ENCODE measurements at places on chromosomes 7 and 10. TPM values are rescaled to one million over a fixed set of nuclear protein-coding genes. Genes with fewer than 3 reads are reported as not detected.

DNA sequence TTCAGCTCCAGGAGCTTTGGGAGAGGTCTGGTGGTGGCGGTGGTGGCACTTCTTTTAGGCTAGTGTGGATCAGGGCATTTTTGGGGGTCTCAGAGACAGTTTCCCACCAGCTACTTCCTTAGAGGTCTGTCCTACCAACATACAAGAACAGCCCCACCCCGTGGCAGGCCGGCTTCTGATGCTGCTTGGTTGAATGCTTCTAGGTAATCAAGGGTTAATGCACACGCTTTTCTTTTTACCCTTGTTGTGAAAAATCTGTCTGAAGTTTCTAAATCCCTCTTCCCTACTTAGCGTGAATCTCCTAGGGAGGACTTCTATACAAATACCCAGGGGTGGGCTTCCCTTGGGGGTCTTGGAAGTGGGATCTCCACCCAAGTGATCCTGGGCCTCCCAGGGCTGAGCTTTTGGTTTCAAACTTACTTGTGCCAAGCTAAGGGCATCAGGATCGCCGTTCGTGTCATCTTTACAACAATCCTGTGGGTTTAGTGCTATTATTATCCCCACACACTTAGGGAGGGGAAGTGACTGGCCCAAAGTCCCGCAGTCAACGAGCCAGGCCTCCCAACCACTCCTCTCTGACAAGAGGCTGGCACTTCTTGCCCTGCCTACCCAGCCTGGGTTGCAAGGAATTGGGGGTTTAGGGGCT is 1.7 kb downstream of the SH2B2 start:
- DNase-seq: no peak

- DNase-seq: no peak
Measured at GRCh38 chr7:124790645-124791044, 25.1 kb upstream of the GPR37 start.

DNA sequence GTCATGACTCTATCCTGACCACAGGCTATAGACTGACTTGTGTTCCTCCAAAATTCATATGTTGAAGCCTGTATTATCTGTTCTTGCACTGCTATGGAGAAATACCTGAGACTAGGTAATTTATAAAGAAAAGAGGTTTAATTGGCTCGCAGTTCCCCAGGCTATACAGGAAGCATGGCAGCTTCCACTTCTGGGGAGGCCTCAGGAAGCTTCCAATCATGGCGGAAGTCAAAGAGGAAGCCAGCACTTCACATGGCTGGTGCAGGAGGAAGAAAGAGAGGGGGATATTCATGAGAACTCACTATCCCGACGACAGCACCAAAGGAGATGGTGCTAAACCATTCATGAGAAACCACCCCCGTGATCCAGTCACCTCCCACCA is 84.3 kb upstream of the KDM7A start:
- DNase-seq: no peak

- DNase-seq: no peak
Measured at GRCh38 chr10:112282086-112282485, 1.1 kb upstream of the TECTB start.

DNA sequence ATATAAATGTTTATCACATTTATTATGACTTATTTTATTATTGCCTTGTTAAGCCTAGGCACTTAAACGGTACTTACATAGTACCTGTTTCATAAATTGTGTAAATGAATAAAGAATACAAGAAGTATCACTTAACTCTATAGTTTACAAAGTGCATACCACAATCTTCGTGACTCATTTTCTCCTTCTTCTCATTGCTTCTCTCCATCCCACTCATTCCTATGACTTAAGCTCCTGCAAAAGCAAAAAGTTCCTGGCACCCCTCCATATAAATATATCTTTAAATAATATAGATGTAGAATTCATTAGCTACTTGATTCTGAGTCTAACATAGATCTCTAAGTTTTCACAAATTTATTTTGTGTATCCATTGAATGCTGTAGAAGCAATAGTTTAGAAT is 1382.0 kb upstream of the CELF2 start:
- DNase-seq: no peak

Gene OR13A1
- not detected for total RNA-seq

Gene TRRAP
- 15.5 TPM for total RNA-seq

- DNase-seq: no peak
Measured at GRCh38 chr10:104109908-104110662, 11.9 kb upstream of the SFR1 start.

- no peak for DNase-seq
Measured at GRCh38 chr10:6803427-6803783, 223.3 kb upstream of the PRKCQ start.

Gene OR2A1
- not detected for total RNA-seq

DNA sequence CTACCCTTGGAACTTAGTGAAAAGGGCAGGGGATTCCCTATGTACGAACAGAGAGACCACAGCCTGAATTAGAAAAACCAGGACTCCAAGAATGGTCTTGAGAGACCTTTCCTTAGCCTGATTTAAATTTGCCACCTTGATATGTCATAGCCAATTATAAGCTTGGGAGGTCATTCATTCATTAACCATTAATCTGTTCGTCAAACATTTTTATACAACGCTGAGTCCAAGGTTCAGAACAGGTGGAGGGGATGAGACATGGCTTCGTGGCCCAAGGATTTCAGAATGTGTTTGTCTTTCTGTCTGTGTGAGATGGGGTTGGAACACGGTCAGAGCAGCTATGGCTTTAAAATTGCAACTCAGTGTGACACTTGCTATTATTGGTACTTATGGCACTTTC is 158.0 kb downstream of the PAXIP1 start:
- no peak for DNase-seq

DNA sequence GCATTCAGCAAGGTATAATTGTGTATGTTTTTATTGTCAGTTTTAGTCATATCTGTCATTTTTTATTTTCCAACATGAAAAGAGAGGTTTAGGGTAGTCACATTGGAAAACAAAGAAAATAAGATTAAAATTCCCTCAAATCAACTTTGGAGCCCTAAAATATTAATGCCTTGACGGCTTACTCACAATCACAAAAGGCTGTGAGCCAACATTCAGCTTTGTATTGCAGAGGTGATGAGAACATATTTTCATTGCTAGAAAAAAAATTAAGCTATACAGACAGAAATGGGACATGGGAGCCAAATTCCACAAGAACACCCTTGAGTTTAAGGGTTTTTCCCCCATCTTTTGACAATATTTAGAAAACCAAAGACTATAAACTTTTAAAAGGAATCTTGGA is 30.2 kb downstream of the CALD1 start:
- no peak for DNase-seq

- no peak for DNase-seq
Measured at GRCh38 chr10:109030581-109031210, 892.6 kb downstream of the XPNPEP1 start.

Gene DDX50
- total RNA-seq: 20.4 TPM

- no peak for DNase-seq
Measured at GRCh38 chr10:5545426-5545777, 20.6 kb downstream of the CALML3 start.

Gene SORCS1
- total RNA-seq: 2.3 TPM

DNA sequence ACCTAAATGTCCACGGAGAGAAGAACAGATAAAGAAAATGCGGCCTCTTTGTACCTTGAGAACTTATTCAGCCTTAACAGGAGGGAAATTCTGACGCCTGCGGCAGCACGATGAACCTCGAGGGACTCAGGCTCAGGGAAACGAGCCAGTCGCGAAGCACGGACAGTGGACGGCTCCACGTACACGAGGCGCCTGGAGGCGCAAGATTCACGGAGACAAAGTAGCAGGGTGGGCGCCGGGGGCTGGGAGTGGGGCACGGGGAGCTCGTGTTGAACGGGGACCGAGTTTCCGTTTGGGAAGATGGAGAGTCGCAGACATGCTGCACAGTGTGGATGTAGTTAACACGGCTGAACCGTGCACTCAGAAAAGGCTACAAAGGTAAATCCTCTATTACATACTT is 13.2 kb upstream of the UTF1 start:
- no peak for DNase-seq

GRCh38 chr7:75966190-75966961 is 28.0 kb downstream of the TMEM120A start:
- peak; percentile 77 for DNase-seq

GRCh38 chr7:151322906-151323305 is 18.7 kb upstream of the NUB1 start:
- no peak for DNase-seq

Gene TSPAN12
- 69.0 TPM for total RNA-seq

Gene GDI2
- total RNA-seq: 107 TPM

GRCh38 chr10:126536148-126536547 is 134.3 kb downstream of the C10orf90 start:
- no peak for DNase-seq

DNA sequence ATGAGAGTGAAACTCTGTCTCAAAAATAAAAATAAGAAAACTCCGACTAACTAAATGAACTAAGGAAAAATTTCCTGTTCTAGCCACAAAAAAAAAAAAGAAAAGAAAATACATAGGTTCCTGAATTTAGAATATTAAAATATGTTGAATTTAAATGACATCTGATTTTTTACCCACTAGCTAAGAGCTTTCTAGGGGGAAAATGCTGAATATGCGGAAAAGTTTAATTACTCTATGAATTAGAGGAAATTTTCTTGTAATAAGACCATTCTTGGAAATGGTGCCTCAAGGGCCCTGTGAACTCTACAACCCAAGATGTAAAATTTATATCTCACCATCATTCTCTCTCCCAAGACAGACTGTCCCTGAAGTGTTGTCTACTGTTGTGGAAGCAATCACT is 165.0 kb upstream of the CALN1 start:
- no peak for DNase-seq

DNA sequence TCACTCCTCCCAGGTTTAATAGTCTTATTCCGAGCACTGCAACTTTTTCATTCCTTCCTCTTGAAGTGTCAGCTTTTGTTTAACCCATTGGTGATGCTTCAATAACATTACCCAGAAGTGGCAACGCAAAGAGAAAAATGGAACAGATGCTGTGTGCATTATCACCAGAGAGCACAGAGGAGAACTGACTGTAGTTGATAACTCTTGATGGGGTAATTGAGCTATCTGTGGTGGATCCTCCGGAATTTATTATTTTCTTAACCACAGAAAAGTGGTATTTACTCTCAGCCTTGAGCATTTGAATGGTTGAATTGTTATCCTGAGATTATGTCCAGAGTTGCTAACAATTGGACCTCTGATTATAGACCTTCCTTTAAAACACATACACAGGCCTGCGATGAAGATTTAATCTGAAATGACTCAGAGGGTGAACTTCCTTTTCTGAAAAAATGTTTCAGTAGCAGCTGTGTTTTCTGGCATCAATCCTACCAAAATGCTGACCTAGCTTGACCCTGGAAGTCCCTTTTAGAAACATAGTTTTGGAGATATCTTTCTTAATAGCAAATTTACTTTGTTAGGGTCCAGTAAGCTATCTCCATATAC is 1584.4 kb upstream of the LRRTM3 start:
- no peak for DNase-seq

- DNase-seq: no peak
Measured at GRCh38 chr7:135210888-135211178, 493 bp downstream of the WDR91 start.

Gene CPA2
- not detected for total RNA-seq

Gene IL15RA
- total RNA-seq: 7.0 TPM

GRCh38 chr10:10831085-10831484 is 186.6 kb upstream of the CELF2 start:
- peak; percentile 41 for DNase-seq

Gene MRC1
- 26.7 TPM for total RNA-seq

- DNase-seq: no peak
Measured at GRCh38 chr7:150379441-150380379, 580 bp downstream of the ZNF775 start.

- DNase-seq: no peak
Measured at GRCh38 chr10:110363572-110364411, 59.1 kb upstream of the SMNDC1 start.

GRCh38 chr10:3853016-3853415 is 68.0 kb upstream of the KLF6 start:
- DNase-seq: no peak

Gene GLI3
- 4.4 TPM for total RNA-seq

- no peak for DNase-seq
Measured at GRCh38 chr10:69629519-69629896, 539 bp upstream of the FAM241B start.

Gene CROT
- total RNA-seq: 8.8 TPM

DNA sequence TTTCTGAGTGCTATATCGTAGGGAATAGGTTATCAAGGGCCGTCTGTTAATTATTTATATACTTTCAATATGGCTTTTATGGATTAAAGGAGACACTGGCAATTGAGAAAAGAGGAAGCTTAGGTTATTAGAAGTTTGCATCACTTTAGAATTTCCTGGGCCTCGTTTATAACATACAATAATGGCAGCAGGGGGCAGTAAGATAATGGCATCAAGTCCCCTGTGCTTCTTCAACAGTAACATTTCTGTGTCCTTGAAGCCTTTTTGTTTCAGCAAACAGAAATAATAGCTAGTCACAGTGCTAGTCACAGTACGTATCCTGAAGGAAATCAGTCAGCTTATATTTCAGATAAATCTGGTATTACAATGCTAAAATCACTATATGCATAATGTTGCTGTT is 41.9 kb downstream of the SPAM1 start:
- no peak for DNase-seq

GRCh38 chr7:25663877-25664276 is 435.6 kb upstream of the NPVF start:
- no peak for DNase-seq

- no peak for DNase-seq
Measured at GRCh38 chr7:157487046-157487770, 150.4 kb downstream of the DNAJB6 start.

GRCh38 chr7:157612664-157613561 is 276.1 kb downstream of the DNAJB6 start:
- peak; percentile 70 for DNase-seq

DNA sequence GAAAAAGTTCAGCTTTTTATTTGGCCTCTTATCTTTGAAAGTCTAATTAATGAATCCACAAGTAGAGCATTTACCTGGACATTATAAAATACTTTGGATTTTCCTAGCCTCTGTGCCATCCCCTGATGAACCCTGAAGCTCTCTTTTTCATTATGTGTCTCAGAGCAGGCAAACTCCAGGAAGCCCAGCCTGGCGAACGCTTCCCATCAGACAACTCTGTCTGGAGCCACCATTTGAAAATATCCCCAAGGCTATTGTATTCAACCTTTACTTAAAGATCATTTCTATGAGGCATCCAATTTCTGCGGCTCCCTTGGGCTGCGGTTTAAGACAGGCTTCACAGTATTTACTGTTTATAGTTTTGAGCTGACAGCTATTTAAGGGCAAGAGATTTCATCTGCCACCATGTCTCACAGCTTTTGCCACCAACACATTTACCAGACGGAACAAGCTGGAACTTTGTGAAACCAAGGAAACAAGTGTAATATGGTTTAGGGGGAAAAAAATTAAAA is 257.2 kb upstream of the GLI3 start:
- no peak for DNase-seq

DNA sequence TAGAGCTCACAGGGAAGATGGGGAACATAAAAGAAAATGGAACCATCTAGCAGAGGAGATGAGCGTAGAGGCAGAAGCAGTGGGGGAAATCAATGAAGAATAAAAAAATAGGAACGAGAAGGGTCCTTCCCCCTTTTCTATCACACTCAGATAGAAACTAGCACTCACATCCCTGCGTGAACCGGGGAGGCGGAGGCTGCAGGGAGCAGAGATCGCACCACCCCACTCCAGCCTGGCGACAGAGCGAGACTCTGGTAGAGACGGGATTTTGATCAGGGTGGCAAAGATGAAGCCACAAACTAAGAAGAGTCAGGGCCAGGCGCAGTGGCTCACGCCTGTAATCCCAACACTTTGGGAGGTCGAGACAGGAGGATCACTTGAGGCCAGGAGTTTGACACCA is 64.7 kb upstream of the ECHDC3 start:
- no peak for DNase-seq

GRCh38 chr7:126424985-126425384 is 827.8 kb downstream of the GRM8 start:
- no peak for DNase-seq

GRCh38 chr10:75662715-75663114 is 231.3 kb downstream of the LRMDA start:
- DNase-seq: peak; percentile 56

Gene PPRC1
- 13.1 TPM for total RNA-seq

All from left ventricle myocardium superior (tissue), 1 donor.